ENCODE measurements at places on chromosomes 3 and 15.

DNA sequence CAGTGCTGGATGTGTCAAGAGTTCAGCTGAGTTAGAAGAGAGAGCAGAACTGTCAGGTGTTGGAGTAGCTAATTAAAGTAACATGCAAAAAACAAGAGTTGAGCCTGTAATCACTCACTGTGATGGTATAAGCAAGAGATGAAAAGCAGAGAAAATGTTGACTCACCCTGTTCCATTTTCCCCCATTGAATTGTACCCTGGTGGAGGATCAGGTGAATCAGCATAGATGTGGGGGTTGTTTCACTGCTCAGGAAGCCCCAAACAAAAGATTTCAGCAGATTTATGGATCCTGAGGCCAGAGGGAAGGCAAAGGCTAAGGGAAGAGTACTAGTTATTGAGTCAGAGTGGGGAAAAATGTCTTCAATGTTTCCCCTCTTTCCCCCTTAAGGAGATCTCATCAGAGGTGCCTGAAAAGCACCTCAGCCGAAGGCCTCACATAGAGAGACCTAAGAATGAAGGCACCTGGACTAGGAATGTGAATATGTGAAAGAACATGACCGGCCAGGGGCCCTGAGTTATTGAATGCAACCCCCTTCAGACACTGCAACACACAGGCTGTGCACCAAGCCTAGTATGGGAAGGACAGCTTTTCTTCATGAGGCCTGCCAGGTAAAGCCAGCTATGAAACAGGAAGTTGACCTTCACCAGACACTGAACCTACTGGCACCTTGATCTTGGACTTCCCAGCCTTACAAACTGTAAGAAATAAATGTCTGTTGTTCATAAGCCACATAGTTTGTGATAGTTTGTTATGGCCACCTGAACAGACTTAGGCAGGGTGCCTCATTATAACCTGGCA, 90.1 kb downstream of the TMCO5A start:
- no peak for DNase-seq

DNA sequence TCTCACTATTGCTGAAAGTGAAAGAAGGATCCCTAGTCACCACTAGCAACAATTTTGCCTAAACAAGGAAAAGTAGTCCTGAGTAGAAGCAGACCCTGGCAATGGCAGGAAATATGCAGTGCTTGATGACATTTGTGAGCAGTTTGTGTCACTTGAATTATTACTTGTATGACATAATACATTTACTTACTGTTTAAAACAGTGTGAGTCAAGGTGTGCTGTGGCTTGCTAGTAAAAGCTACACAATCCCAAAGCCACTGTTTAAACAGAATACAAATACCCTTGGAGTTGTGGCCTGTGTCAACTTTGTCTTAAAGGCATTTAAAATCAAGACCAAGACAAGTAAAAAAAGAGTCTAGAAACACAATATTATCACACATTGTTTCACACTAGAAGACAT, 775.4 kb downstream of the ROBO1 start:
- no peak for DNase-seq

GRCh38 chr3:66480666-66481065, 20.2 kb downstream of the LRIG1 start:
- no peak for DNase-seq

DNA sequence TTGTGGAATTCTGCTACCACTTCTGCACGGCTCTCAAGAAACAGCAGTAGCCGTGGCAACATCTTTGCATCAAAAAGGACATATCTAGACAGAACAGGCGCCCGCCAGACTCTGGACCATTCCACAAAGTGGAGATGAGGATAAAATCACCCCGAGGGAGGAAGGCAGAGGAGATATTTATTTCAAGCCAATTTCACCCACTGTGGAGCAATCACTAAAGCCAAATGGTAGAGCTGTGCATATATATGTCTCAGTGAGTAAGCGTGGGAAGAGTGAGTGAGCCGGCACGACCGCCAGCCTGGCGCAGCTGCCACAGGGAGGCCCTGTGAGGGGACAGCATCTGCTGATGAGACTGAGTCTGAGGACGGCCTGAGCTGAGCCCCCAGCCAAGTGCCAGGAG, 111.3 kb downstream of the MEGF11 start:
- DNase-seq: no peak

DNA sequence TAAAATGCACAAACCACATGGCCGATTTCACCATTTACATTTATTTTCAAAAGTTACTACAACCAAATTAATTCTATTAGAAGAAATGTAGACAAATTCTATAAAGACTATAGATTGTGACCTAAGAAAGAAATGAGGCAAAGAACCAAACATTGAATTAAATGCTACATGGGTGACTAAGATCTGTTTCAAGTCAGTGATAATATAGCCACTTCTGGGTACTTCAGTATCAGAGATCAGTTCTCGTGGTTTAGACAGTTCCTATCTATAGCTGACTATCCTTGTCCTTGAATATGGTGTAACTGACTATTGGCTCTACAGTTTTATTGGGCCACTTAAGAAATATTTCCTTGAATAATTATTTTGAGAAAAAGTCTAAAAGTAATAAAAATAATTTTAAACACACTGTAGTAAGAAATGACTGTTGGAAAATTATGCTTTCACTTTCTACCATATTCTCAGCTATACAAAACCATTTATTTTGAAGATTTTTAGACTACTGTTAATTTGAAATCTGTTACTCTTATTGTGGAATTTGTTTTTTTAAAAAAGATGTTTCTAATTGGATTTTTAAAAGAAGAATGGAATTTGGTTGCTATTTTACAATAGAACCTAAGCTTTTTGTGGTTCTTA, 14.1 kb downstream of the KCNMB3 start:
- DNase-seq: no peak

GRCh38 chr3:63674586-63674985, 22.1 kb downstream of the SNTN start:
- DNase-seq: no peak

DNA sequence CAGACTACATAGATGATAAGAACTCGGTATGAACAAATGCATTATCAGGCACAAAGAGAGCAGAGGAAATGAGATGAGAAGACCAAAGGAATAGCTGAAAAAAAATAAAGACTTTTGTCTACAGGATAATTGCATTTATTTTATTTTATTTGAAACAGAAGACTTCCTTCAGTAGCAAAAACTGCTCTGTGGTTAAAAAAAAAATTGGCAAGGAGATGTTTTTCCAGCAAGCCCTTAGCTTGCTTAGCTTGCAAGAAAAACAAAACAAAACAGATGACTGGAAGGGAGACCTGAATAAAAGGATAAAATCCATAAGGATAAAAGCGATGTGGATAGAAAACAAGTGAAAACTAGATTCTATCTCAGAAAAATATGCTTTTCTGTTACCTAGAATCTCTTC, 9.1 kb upstream of the PPM1L start:
- no peak for DNase-seq

- DNase-seq: no peak
These were observed 104.2 kb downstream of the CNTN6 start for GRCh38 chr3:1197051-1197450.

GRCh38 chr3:169497567-169498257, 165.8 kb downstream of the MECOM start:
- DNase-seq: no peak

- DNase-seq: no peak
These were observed 86.8 kb downstream of the SHQ1 start for GRCh38 chr3:72761410-72761809.

DNA sequence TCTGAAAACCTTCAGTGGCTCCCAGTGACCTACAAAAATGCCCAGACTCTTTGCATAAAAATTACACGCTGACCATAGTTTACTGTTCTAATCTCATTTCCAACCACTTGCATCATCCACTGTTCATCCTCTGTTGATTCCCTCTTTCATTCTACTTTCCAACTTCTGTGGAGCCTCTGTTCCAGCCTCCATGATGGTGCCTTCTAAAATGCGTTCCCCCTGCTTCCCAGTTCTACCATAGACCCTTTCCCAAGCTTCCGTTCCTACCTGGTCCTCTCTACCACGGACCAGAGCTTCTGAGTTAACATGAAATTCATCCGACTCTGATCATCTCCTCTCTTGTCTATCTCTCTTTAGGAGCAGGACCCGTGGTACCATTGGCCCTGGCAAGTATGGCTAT, 127.0 kb downstream of the THSD4 start:
- DNase-seq: no peak

DNA sequence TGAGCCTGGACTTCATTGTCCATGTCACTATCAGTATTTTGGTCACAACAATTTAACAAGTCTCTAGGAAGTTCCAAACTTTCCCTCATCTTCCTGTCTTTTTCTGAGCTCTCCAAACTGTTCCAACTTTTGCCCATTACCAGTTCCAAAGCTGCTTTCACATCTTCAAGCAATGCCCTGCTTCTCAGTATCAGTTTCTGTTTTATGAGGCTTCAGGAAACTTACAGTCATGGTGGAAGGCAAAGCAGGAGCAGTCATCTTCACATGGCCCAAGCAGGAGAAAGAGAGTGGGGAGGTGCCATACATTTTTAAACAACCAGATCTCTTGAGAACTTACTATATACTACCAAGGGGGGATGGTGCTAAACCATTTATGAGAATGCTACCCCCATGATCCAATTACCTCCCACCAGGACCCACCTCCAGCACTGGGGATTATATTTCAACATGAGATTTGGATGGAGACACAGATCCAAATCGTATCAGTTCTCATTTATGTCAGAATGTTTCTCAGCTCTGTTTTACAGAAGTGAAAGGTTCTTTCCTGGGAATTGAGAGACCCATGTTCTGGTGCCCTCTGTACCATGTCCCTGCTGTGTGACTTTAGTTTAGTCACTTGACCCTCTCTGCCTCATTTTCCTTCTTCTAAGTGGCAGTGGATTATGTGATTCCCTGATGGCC, 169.7 kb downstream of the PLCL2 start:
- DNase-seq: no peak

DNA sequence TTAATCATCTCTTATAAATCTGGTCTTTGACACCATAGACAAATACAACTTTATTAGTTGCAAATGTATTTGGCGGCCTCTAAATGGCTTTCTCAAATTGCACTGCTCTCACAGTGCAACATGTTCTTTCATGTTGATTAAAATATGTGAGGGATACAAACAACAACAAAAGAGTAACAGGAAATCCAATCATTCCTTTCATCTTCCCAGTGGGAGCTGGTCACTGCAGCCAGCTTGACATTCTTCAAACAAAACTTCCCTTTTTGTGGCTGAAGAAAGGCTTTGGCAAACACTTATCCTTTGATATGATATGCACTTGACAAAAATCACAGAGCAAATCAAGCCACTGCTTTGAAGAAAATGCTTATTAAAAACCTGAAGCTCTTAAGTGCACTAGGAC, 973.6 kb downstream of the EPHA3 start:
- no peak for DNase-seq

- no peak for DNase-seq
These were observed 102.2 kb downstream of the TUSC7 start for GRCh38 chr3:116811754-116812153.

DNA sequence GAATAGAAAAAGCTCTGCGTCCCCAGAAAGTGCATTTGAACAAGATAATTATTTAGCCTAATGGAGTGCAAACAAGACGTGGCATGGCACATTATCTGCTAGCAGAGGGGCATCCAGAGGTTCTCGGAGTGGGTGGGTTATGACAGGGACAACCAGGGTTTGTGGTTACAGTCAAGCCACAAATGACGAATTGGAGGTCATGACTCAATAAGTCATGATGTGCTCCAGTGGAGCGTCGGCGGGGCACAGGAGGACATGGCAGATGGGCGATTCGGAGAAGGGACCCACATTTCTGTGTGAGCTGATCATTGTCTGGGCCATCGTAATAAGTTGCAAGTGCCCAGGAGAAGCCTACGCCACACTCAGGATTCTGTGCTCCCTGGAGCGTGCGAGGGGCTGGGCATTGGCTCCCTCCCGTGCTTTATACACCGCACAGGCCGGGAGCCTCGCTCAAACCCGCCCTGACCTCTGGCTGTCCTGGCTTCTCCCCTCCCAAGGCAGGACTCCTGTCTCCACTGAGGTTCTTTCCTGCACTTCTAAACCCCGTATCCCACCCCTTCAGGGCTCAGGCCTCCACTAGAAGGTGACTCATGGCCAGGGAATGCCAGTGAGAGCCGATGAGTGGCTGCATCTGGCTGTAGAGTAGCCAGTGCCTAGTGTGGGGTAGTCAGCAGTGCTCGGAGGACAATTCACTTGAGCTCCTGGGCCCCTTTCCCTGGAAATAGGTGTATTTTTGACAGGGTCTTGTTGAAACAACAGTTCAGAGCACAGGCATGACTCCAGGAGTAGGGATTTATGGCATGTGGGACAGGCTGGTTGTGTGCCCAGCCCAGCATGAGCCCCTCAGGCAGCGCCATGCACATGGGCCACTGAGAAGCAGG, 67.4 kb downstream of the GRIP2 start:
- DNase-seq: no peak

DNA sequence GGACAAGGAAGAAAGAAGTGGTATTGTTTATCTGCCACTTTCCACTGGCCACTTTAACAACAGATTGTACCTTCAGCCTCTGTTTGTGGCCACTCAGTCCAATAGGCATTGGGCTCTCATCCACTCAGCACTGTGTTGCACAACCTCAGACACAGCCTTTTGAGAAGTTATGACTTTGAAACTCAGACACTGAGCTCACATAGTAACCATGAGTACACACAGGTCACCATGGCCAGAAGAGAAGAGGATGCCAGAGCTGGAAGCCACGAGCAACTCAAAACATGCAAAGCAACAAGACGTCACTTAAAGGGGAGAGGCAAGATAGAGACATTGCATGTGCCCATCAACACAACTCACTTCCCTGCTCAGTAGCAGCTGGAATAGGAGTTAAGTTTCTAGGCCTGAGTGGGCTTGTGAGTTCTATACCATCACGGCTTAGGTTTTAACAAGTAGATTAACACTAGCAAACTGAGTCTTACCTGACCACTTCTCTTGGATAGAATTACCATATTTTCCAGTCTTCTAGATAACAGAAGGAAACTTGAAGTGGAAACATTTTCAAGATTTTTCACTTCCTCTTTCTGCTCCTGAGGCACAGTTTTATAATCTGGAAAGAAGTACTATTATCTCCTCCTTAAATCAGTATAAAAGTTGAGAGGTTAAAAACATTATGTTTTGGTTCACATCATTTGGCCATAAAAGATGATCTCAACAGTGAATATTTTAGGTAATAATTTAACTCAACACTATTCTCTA, 103.5 kb downstream of the IMPG2 start:
- no peak for DNase-seq

- no peak for DNase-seq
These were observed 200.6 kb downstream of the GHSR start for GRCh38 chr3:172247525-172248274.

GRCh38 chr3:171831936-171832335, 11.2 kb upstream of the TMEM212 start:
- no peak for DNase-seq

- DNase-seq: no peak
These were observed 83.7 kb downstream of the ADAMTS7 start for GRCh38 chr15:78727561-78727960.

All from C1 segment of cervical spinal cord (tissue), 14 donors.